ENCODE measurements at places on chromosomes 1 and 21.

- H3K27me3 ChIP-seq: no peaks in the 10 kb centered on the region
- H3K27ac ChIP-seq: no peak overlapping the region
- no peak overlapping the region for H3K4me3 ChIP-seq
- H3K4me1 ChIP-seq: no peaks in the 10 kb centered on the region
- no peaks in the 10 kb centered on the region for H3K36me3 ChIP-seq
These were observed 151.3 kb downstream of the ADGRL4 start for GRCh38 chr1:78855258-78855657.

- H3K4me3 ChIP-seq: no peak overlapping the region
- no peak for DNase-seq
- no peaks in the 10 kb centered on the region for H3K36me3 ChIP-seq
- H3K4me1 ChIP-seq: no peaks in the 10 kb centered on the region
- no peaks in the 10 kb centered on the region for H3K27me3 ChIP-seq
These were observed 606 bp upstream of the FMO4 start for GRCh38 chr1:171313319-171313834.

GRCh38 chr1:2208309-2209239, 14.0 kb upstream of the FAAP20 start:
- H3K4me1 ChIP-seq: peaks cover 29% of the 10 kb centered on the region
- H3K27ac ChIP-seq: peak overlapping the region; percentile 78

GRCh38 chr1:203596673-203597210, 29.9 kb upstream of the ATP2B4 start:
- no peaks in the 10 kb centered on the region for H3K27me3 ChIP-seq
- no peak overlapping the region for H3K27ac ChIP-seq
- no peak overlapping the region for H3K4me3 ChIP-seq
- DNase-seq: no peak
- no peaks in the 10 kb centered on the region for H3K36me3 ChIP-seq

DNA sequence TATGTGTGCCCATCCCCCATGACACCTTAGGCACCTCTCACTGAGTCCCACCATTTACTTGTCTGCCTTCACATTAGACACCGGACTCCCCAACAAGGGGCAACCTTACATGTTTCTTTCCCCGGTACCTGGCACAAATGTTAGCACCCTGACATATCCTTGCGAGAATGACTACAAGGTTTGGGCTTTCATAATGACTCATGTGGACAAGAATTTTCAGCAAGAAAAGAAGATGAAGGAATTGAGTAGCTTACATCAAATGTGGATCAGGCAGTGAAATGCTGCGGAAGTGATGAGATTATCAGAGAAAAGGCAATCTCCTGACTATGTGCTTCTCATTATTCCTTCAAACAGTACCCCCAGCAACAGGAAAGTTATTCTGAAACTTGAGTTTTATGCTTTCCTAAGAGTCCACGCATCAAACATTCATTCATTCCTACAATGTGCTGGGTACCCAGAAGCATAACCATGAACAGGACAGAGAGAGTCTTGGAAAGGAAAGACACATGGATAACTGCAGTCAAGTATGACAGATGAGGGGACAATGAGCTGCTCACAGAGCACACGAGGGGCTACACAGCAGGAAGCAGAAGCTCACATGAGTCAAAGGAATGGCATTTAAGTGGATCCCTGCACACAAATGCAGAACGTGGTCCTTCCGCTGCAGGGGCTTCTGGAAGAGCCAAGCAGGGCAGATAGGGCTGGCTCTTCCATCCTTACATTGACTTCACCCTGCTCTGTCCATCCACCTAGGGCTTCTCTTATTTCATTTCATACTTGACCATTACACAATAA, 112.1 kb downstream of the PCNX2 start:
- no peak overlapping the region for H3K27ac ChIP-seq
- no peaks in the 10 kb centered on the region for H3K36me3 ChIP-seq
- no peaks in the 10 kb centered on the region for H3K4me1 ChIP-seq
- DNase-seq: no peak
- no peaks in the 10 kb centered on the region for H3K27me3 ChIP-seq

- no peak overlapping the region for H3K4me3 ChIP-seq
- peak; percentile 52 for DNase-seq
These were observed 33.5 kb downstream of the EPHA2 start for GRCh38 chr1:16122350-16122881.

DNA sequence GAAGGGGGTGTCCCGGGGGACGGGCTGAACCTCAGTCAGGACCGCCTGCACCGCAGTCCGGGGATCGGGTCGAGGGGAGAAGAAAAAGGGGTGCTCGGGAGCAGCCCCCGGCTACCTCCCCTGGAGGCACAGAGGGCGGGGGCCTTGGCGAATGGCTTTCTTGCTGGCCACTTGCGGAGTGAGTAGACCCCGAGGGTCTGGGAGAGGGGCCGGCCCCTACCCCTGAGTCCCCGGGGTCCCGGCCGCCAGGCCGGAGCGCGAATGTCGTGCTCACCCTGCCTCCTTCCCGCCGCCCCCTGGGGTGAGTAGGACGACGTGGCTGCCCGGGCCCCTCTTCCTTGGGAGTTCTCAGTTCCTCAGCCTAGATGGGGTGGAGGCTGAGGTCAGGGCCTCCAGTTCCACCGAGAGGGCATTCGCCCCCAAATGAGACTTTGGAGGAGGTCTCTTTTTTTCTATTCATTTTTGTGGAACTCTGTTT, 113.0 kb downstream of the OSBPL9 start:
- peak overlapping the region; percentile 79 for H3K4me3 ChIP-seq
- H3K27me3 ChIP-seq: no peaks in the 10 kb centered on the region
- peak overlapping the region; percentile 90 for H3K27ac ChIP-seq
- no peak for DNase-seq
- H3K4me1 ChIP-seq: peaks cover 20% of the 10 kb centered on the region

- H3K4me3 ChIP-seq: no peak overlapping the region
- no peaks in the 10 kb centered on the region for H3K4me1 ChIP-seq
- H3K27ac ChIP-seq: no peak overlapping the region
- no peaks in the 10 kb centered on the region for H3K36me3 ChIP-seq
- H3K27me3 ChIP-seq: no peaks in the 10 kb centered on the region
These were observed 278.2 kb downstream of the USP25 start for GRCh38 chr21:16007943-16008342.

GRCh38 chr1:64526312-64526711, 56.4 kb downstream of the CACHD1 start:
- H3K4me1 ChIP-seq: peaks cover 3% of the 10 kb centered on the region
- H3K36me3 ChIP-seq: no peaks in the 10 kb centered on the region
- no peaks in the 10 kb centered on the region for H3K27me3 ChIP-seq
- no peak for DNase-seq
- H3K4me3 ChIP-seq: no peak overlapping the region

DNA sequence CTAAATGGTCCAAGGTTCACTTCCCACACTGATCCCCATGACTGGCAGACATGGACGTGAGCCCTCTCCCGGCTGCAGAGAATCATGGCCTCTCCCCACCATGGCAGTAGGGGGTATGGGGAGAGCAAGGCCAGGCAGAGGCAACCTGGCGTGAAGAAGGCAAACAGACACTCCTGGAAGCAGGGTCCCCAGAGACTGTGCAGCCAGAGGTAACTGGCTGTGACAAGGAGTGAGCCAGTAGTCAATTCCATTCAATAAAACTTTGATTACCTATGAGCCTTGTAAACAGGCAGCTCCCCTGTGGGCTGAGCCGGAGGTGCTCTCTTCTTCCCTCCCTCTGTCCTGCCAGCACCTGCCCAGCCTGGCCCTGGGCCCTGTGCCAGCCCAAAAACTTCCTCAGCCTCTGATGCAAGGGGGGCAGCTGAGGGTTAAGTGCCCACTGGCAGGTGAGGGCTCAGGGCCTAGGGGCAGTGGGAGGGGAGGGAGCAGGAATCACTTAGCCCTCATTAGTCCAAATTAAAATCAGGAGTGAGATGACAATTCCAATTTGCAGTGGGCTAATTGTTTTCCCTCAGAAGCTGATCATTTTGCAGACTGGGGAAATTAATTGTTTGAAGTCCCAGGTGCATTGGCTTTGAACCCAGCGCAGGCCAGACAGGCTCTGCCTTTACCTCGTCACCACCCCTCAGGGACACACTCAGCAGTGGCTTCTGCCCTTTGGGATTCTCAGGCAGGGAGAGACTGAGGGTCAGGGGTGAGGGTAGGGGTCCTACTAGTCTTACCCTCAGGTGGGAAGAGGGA, 35.6 kb downstream of the LRRN2 start:
- no peaks in the 10 kb centered on the region for H3K27me3 ChIP-seq
- DNase-seq: no peak
- H3K4me3 ChIP-seq: no peak overlapping the region
- H3K4me1 ChIP-seq: no peaks in the 10 kb centered on the region

DNA sequence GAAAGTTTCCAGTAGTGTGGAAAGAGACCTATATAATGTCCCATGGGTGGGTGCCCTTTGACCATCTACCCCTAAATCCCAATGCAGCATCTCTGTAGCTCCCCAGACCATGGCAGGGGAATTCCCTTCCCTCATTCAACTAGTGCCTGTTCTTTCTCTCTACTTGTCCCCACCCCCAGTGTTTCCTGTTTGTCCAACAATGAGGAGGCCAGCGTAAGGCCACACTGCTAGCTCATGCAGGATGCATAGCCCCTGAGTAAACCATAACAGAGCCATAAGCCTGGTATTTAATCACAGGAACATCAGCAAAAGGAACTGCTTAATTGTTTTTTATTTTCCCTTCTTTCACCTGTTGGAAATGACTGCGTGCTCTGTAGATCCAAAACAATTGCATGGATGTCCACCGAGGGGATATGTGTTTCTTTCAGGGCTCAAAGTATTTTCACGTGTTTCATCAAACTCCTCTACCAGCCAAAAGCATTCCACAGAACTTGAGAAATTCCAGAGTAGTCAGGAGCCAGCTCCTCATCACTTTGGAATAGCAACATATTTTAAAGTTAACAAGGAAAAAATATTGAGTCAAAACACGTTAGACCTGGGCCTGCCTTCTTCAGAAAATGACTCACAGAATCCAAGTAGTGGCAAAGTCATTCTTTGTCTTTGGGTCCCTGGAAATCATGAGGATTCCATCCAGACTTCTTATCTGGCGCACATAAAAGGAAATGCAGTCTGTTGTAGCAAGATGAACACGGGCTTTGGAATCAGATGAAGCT, 162.5 kb upstream of the SGIP1 start:
- H3K36me3 ChIP-seq: no peaks in the 10 kb centered on the region
- H3K27me3 ChIP-seq: no peaks in the 10 kb centered on the region
- peak overlapping the region; percentile 71 for H3K27ac ChIP-seq
- no peak overlapping the region for H3K4me3 ChIP-seq
- no peaks in the 10 kb centered on the region for H3K4me1 ChIP-seq

GRCh38 chr1:51624855-51625254, 8.0 kb downstream of the OSBPL9 start:
- no peaks in the 10 kb centered on the region for H3K36me3 ChIP-seq
- DNase-seq: no peak
- peak overlapping the region; percentile 50 for H3K27ac ChIP-seq
- H3K27me3 ChIP-seq: no peaks in the 10 kb centered on the region
- peaks cover 3% of the 10 kb centered on the region for H3K4me1 ChIP-seq

- no peaks in the 10 kb centered on the region for H3K4me1 ChIP-seq
- H3K27me3 ChIP-seq: no peaks in the 10 kb centered on the region
- no peak for DNase-seq
- H3K4me3 ChIP-seq: no peak overlapping the region
These were observed 127.7 kb downstream of the MAGI3 start for GRCh38 chr1:113517983-113518382.

DNA sequence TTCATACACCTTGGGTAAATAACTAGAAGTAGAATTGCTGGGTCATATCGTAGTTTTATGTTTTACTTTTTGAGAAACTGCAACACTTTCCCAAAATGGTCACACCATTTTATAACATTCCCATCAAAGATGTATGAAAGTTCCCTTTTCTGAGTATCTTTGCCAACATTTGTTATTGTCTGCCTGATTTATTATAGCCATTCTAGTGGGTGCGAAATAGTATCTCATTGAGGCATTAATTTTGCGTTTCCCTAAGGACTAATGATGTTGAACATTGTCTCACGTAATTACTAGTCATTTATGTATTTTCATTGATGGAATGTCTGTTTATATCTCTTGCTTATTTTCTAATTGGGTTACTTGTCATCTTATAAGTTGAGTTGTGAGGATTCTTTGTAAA, 3.4 kb downstream of the PRKAA2 start:
- no peaks in the 10 kb centered on the region for H3K36me3 ChIP-seq
- H3K4me3 ChIP-seq: no peak overlapping the region
- H3K27ac ChIP-seq: no peak overlapping the region

- H3K27ac ChIP-seq: no peak overlapping the region
- no peaks in the 10 kb centered on the region for H3K4me1 ChIP-seq
- no peak for DNase-seq
- H3K4me3 ChIP-seq: no peak overlapping the region
- no peaks in the 10 kb centered on the region for H3K36me3 ChIP-seq
- H3K27me3 ChIP-seq: no peaks in the 10 kb centered on the region
These were observed 31.2 kb downstream of the CDCA8 start for GRCh38 chr1:37723390-37724078.

- no peaks in the 10 kb centered on the region for H3K27me3 ChIP-seq
- no peaks in the 10 kb centered on the region for H3K4me1 ChIP-seq
- no peak for DNase-seq
- H3K27ac ChIP-seq: no peak overlapping the region
These were observed 50.9 kb downstream of the PCNT start for GRCh38 chr21:46374761-46375389.

GRCh38 chr1:15574741-15575140, 10.1 kb downstream of the AGMAT start:
- no peaks in the 10 kb centered on the region for H3K4me1 ChIP-seq
- no peak for DNase-seq
- no peak overlapping the region for H3K4me3 ChIP-seq
- H3K27ac ChIP-seq: no peak overlapping the region

DNA sequence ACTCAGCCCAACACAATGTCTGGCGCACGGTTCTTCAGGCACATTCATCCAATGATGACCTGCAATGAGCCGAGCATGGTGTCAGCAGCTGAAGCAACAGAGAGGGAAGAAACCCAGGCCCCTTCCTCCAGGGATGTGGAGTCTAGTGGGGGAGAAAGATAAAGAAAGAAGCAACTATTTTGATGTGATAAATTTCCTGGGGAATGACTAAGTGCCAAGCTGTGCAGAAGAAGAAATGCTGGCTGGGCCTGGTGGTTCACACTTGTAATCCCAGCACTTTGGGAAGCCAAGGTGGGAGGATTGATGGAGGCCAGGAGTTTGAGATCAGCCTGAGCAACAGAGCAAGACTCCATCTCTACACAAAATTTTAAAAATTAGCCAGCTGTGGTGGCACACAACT, 561.8 kb downstream of the KIF26B start:
- no peaks in the 10 kb centered on the region for H3K27me3 ChIP-seq
- no peak overlapping the region for H3K4me3 ChIP-seq
- DNase-seq: no peak
- no peaks in the 10 kb centered on the region for H3K4me1 ChIP-seq

DNA sequence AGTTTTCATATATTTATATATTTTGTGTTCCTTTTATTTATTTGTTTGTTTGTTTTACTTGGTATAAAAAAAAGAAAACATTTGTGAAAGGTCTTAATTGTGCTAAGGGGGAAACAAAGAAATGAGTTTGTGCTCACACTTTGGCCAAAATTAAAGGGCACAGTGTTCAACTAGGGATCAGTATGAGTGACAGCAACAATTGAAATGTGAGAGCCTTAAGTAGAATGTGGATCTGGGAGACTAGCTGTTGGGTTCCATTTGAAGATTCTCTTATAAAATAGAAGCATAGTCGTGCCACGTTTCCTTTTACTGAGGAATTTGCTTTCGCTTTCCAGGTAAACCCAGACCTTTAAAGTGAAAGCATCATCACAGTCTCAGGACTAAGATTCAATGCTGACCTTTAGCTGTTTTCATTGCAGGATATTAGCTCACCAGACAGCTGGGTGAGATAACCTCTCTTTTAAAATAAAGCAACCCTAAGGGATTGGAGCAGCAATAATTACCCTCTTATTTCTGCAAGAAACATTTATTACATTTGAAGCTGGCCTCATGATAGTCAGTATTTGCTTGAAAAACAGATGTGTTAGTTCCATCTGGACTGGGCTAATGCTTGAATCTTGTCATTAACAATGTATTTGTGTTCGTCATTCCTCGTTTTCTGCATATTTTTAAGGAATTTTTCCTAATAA, 37.1 kb upstream of the CD55 start:
- H3K4me3 ChIP-seq: no peak overlapping the region
- H3K27me3 ChIP-seq: no peaks in the 10 kb centered on the region
- no peaks in the 10 kb centered on the region for H3K4me1 ChIP-seq
- no peak overlapping the region for H3K27ac ChIP-seq
- DNase-seq: no peak

Data from breast epithelium (tissue), 4 donors.